Caco-2 (cell line): ENCODE measurements at places on chromosomes 13 and 19. TPM values are rescaled to one million over a fixed set of nuclear protein-coding genes. Genes with fewer than 3 reads are reported as not detected.

The ZNF813 gene
- 7.4 and 7.9 TPM in 2 replicates for total RNA-seq

The KIR2DL1 gene
- total RNA-seq: not detected in 2 replicates

The TNFSF9 gene
- total RNA-seq: 0.77 and 1.3 TPM in 2 replicates

DNA sequence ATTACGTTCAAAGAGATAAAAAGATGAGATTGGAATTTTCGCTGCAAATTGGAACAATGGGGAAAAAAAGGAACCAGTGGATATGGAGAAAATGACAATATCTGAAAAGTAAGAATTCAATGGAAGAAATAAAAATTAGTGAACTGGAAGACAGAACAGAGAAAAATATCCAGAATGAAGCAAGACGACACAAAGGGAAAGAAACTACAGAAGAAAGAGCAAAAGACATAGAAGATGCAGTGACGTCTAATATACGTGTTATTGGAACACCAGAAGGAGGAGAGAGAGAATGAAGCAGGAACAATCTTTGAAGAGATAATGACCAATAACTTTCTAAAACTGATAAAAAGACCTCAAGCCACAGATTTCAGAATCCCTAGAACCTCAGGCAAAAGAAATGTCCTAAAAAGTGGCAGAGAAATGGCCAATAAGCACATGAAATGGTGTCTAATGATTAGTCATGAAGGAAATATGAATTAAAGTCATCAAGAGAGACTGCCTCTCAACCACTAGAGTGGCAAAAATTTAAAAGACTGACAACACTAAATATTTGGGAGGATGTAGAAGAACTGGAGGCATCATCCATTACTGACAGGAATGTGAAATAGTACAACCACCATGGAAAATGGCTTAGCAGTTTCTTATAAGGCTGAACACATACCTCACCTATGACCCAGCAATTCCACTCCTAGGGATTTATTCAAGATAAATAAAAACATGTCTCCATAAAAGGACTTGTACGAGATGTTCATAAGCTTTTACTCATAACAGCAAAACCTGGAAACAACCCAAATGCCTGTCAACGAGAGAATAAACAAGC is 56.5 kb downstream of the GADD45B start:
- H3K27me3 ChIP-seq: no peaks in the 10 kb centered on the region
- H3K36me3 ChIP-seq: no peaks in the 10 kb centered on the region
- H3K4me1 ChIP-seq: peaks cover 60% of the 10 kb centered on the region
- H3K4me3 ChIP-seq: no peak overlapping the region
- peak overlapping the region; percentile 10 for H3K27ac ChIP-seq

- no peak overlapping the region for H3K4me3 ChIP-seq
- no peaks in the 10 kb centered on the region for H3K27me3 ChIP-seq
- H3K36me3 ChIP-seq: no peaks in the 10 kb centered on the region; the same call in 1 of the 2 replicates
- peaks cover 25% of the 10 kb centered on the region for H3K4me1 ChIP-seq
These were observed 21.7 kb downstream of the ZNF507 start for GRCh38 chr19:32367063-32367462.

The TSSK6 gene
- 3.1 and 3.8 TPM in 2 replicates for total RNA-seq

The ZNF880 gene
- 1.8 and 2.0 TPM in 2 replicates for total RNA-seq

- no peak for DNase-seq
- no peak overlapping the region for H3K4me3 ChIP-seq
- no peak overlapping the region for H3K27ac ChIP-seq
These were observed 503 bp downstream of the TUBA3C start for GRCh38 chr13:19181021-19181620.

DNA sequence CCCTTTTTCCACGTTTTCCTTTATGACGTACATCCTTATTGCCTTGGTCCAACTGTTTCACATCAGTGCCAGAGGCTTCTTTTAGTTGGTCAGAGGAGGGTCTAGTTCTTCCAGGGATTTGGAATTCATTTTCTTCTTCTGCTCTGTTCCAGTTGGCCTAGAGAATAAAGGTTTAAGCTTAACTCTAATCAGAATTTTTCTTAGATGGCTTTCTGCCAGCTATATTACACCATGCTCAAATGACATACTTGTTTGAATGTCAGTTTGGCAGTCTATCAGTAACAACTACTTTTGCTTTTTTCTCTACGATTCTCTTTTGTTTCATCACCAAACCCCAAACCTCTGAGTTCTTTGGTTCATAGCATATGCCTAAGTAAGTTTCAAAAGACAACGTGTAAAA is 16.8 kb downstream of the SPART start:
- DNase-seq: no peak
- no peaks in the 10 kb centered on the region for H3K36me3 ChIP-seq

GRCh38 chr13:43134868-43135267 is 111.5 kb downstream of the DNAJC15 start:
- no peaks in the 10 kb centered on the region for H3K27me3 ChIP-seq
- DNase-seq: no peak
- H3K36me3 ChIP-seq: no peaks in the 10 kb centered on the region
- no peak overlapping the region for H3K4me3 ChIP-seq
- H3K4me1 ChIP-seq: peaks cover 14% of the 10 kb centered on the region

The FXYD7 gene
- not detected in 2 replicates for total RNA-seq

The DCT gene
- total RNA-seq: not detected in 2 replicates

GRCh38 chr13:25190256-25190655 is 18.2 kb upstream of the AMER2 start:
- no peaks in the 10 kb centered on the region for H3K4me1 ChIP-seq
- no peak overlapping the region for H3K27ac ChIP-seq
- H3K36me3 ChIP-seq: no peaks in the 10 kb centered on the region
- DNase-seq: no peak

DNA sequence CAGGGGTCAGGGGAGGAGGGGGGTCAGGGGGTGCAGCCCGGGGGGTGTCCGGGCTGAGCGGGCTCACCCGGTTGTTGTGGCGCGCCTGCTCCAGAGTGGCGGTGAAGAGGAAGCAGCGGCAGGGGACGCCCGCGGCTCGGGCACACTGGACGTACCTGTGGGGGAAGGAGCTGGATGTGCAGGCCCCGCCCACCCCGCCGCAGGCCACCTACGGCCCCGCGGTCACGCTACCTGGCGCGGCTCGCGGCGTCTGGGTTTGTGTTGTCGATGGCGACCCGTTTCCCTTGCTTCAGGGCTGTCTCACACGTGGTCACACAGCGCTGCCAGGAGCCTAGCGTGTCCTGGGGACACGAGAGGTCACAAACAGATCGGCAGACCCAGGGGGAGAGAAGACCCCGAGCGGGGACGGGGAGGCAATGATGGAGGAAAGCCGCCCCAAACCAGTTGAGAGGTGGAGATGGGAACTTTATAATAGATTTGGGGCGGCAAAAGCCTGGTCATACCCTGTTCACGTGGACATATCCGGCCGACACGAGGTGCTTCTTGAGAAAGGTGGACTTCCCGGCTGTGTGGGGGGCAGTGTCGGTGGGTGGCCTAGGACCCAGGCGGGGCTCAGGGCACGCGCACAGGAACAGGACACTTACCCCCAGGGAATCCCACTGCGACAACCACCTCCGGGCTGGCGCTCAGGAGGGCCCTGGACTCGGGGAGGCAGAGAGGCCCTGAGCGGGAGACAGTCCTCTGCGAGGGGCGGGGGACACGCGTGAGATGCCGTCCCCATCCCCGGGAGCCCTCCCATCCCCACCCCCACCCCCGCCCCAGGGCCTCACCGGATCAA is 5.6 kb downstream of the PNKP start:
- no peak overlapping the region for H3K4me3 ChIP-seq
- H3K27ac ChIP-seq: peak overlapping the region; percentile 76
- peaks cover 10% of the 10 kb centered on the region for H3K4me1 ChIP-seq
- H3K36me3 ChIP-seq: peaks cover 18% of the 10 kb centered on the region

The C1QTNF9B gene
- not detected in 2 replicates for total RNA-seq

DNA sequence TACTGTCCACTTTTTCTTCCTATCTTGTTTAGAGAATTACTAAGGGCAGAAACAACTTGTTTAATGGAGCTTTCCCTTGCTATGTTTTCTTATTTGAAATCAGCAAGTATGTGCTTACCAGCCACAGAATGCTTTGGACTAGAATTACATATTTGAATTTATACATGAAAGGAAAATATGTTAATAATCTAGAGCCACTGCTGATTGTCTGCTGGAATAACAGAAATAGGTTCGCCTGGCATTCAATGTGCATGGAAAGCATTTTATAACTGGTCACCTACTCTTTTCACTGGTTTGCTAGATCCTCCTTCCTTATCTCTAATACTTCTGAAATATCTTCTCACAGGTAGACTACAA is 8.0 kb downstream of the EFNB2 start:
- H3K36me3 ChIP-seq: peaks cover 3% of the 10 kb centered on the region
- H3K27ac ChIP-seq: no peak overlapping the region
- H3K27me3 ChIP-seq: no peaks in the 10 kb centered on the region
- H3K4me1 ChIP-seq: peaks cover 73% of the 10 kb centered on the region

GRCh38 chr13:53068585-53069520 is 40.2 kb downstream of the OLFM4 start:
- no peaks in the 10 kb centered on the region for H3K36me3 ChIP-seq
- no peak overlapping the region for H3K27ac ChIP-seq
- DNase-seq: no peak
- no peaks in the 10 kb centered on the region for H3K27me3 ChIP-seq
